Retina (tissue), 1 donor: ENCODE measurements at places on chromosomes 16 and 17.

DNA sequence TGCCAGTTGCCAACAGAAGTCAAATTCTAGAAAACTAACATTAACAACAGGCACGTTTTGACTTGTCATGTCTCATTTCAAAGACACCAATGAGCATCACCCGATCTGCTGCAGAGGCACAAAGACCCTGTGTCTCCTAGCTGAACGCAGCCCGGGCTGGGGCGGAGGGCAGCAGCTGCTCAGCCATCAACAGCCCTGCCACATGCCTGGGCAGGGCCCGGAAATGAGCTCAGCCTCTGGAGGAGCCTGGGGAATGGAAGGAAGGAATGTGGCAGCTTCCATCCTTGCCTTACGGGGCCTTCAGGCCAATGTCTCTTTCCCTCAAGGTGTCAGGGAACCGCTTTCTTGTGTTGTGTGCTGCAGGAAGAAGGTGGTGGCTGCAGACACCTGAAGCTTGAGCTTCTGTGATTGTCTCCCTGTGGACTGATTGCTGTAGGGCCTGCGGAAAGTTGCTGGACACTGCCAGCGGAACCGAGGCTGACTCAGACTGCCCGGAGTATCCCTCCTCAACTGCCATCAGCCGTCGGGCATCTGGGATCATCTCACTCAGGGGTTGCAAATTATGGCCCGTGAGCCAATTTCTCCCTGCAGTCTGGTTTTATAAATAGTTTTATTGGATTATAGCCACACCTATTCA is 7.3 kb downstream of the CDH13 start:
- peak; percentile 66 for DNase-seq

DNA sequence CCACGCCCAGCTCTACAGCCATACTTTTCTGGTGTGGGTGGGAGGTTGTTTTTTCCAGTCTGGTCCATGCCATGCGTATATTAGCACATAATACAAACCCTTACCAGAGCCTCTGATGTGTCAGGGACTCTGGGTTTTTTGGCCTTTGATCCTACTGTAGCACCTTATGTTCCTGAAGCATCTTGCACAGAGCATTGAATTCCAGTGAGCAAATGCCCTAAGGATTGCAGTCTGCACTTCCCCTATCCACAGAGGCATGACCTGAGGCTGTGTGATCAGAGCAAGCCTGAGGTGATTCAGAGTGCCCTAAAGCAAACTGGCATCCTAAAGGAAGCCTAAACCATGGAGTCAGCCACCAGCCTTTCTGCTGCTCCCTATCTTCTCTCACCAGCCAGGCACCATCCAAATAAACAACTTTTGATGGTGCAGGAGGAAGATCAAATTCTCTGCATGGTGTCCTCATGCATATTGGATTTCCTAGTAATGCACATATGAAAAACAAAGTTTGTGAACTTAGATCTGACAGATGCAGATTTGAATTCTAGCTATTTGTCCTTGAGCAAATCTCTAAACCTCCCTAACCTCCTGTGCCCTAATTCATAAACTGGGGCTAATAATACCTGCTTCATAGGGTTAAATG is 41.2 kb upstream of the HAS3 start:
- DNase-seq, result no peak

DNA sequence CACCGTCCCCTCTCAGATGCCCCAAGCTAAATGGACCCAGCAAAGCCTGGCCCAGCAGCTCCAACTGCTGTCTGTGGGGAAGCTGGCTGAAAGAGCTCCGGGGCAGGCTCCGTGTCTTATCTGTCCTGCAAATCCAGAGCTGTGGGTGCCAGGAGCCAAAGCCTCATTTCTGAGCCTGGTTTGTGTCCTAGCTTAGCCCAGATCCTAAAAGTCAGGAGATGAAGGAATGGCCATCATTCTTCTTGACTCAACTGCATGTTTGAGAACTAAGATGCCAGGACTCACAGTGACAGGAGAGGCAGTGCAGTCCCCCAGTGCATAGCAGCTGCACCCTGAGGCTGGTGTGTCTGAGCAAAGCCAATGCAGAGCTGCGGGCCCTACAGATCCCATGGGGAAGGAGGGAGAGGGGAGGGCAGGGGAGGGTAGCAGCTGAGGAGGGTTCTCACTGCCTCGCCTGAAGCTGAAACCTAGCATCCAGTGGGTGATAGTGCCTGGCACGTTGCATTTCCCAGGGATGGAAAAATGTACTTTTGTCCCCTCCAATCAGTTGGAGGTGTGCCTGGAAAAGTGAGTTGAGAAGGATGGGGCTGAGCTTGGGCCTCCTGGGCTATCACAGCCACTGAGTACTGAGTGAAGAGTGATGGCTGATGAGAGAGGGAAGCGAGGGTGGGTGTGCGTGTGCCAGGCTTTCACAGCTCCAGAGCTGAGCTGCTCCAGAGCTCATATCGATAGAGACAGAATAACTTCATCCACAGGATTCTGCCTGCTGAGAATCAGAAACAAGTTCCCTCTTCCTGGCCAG is 24.5 kb upstream of the CD300E start:
- DNase-seq, result no peak

- DNase-seq, result no peak
Observed at GRCh38 chr16:82363026-82363816, 193.2 kb upstream of the MPHOSPH6 start.

DNA sequence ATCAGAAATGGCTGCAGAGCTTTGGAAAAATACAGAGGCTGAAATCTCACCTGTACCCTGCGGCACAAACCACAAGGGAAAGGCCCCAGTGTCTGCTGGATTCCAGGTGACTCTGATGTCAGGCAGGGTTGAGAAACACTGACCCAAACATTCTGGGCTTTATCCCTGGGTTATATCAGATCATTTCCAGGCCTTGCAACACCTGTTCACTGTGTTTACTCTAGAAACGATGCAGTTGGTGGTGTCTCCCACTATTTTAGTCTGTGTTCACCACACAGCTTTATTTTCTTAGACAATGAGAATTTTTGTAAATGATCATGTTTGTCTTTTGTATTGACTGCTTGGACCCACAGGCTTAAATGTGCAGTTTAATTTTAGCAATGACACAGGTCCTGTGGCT is 151.5 kb upstream of the SDK2 start:
- no peak for DNase-seq

DNA sequence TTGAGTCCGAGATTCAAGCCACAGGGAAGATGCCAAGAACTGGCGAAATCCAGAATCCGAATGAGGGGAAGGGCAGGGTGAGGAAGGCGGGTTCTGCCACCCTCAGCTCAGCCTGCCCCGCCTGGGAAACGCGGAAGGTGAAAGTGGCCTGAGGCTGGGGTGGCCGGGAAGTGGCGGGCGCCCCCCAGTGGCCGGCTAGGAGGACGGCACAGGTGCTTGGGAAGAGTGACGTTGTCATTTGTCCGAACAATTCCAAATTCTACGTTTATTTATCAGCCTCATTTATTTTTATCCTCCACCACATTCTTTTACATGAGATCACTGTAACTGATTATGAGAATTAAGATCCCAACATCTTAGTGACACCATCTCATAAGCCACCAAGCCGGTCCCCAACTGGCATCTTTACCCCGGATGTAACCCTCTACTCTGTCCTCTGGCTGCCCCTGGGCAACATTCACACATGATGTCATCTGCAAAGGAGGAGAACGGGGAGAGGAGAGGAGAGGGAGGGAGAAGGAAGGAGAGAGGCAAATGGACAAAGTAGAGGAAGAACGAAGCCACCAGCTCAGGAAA is 21.3 kb downstream of the SRCIN1 start:
- DNase-seq, result peak; percentile 79
